Thymus (tissue), 14 donors: ENCODE measurements at places on chromosomes 12 and 14.

GRCh38 chr14:92549859-92550230 is 36.3 kb downstream of the RIN3 start:
- DNase-seq, result no peak

DNA sequence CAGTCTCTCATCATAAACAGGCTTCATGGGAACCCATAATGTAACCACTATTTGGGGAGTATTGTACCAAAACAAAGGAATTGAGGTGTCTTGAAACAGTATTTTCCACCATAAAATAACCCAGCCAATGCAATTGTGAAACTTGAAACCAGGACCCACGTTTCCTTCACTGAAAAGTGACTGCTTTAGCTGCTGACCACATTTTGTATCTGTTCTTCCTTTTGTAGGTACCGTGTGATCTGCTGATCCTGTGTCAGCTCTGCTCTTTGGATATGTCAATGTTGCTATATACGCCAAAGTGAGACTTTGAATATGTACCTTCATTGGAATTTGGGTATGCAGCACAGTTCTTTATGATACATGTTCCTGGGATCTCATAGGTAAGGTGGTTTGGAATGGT is 95.1 kb upstream of the CNTN1 start:
- no peak for DNase-seq

- DNase-seq, result no peak
Measured at GRCh38 chr12:110367181-110367864, 36.2 kb downstream of the ANAPC7 start.

DNA sequence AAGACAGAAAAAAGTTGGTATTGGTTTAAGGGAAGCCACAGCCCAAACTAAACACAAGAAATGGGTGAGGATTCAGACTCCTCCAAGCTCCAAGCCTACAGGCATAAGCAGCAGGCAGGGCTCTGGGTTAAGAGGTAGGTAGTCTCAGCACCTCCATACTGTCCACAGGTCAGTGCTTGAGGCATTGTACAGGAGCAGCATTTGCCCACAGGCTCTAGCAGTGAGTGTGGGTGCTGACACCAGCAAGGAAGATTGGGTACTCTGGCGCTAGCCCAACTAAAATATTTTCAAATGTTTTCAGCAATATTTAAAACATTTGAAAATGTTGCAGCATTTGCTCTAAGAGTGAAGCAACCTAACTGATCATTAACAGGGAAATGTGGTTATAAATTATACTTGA is 33.1 kb downstream of the FERMT2 start:
- no peak for DNase-seq

DNA sequence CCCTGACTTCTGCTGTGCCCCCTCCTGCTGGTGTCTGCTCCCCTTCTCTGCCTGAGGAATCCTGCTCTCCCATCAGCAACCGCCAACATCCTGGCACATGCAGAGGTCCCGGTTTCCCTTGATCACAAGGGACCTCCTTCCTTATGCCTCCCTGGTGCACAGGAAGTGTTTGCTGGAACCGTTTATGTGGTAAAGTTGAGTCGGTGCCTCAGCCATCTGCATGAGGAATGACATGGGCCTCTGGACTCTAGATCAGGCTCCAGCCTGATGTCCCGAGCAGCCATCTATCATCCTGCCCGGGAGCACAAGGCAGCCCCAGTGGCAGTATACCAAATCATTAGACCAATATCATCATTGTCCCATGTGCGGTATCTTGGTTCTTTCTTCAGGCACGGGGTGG is 90.4 kb downstream of the BORCS5 start:
- DNase-seq, result no peak

- no peak for DNase-seq
Measured at GRCh38 chr14:22469538-22470303, 119.3 kb downstream of the DAD1 start.

GRCh38 chr12:112105891-112106290 is 2.7 kb downstream of the NAA25 start:
- DNase-seq, result no peak

DNA sequence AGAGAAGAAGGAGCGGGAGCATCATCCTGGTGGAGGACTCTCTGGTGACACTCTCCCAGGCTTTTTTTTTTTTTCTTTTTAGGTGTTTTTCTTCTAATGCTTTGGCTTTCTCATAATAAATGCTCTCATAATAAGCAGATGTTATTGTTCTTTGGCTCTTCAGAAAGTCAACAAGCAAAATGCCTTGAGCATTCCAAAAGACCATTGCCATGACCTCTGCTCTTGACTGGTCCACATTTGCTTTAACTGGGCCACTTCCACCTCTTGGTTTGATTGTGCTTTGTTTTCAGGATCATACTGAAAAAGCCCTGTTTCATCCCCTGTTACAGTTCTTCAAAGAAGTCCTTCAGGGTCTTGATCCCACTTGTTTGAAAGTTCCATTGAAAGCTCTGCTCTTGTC is 36.9 kb downstream of the CRACR2A start:
- no peak for DNase-seq

GRCh38 chr14:33287189-33287588 is 348.5 kb downstream of the NPAS3 start:
- DNase-seq, result no peak

GRCh38 chr12:38906482-38907200 is 1.2 kb upstream of the CPNE8 start:
- DNase-seq, result peak; percentile 61

GRCh38 chr14:91417120-91417982 is at the start of gene CCDC88C:
CCDC88C (minus strand) TSS chr14:91417820; CDS start chr14:91417690, 130 bp downstream.
- peak; percentile 47 for DNase-seq

DNA sequence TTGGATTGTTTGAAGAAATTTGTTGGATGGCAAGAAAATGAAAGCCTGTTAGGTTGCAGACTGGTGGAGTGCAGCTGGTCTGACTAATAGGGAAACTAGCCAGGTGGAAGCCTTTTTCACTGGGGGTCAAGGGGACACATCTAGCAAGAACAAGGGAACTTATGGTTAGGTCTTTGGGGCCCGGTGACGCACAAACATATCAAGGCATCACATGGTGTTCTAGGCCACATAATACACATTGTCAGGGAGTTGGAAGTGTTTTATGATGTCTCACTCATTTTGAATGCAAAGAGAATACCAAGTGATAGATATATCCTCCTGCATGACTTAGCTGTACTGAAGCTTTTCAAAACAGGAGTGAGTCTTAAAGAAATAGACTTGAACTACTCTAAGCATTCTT is 351.2 kb downstream of the KCNH5 start:
- DNase-seq, result no peak

GRCh38 chr12:20883288-20883687 is 72.8 kb downstream of the SLCO1B3 start:
- no peak for DNase-seq

- DNase-seq, result no peak
Measured at GRCh38 chr12:27177706-27178105, 66.4 kb upstream of the STK38L start.

DNA sequence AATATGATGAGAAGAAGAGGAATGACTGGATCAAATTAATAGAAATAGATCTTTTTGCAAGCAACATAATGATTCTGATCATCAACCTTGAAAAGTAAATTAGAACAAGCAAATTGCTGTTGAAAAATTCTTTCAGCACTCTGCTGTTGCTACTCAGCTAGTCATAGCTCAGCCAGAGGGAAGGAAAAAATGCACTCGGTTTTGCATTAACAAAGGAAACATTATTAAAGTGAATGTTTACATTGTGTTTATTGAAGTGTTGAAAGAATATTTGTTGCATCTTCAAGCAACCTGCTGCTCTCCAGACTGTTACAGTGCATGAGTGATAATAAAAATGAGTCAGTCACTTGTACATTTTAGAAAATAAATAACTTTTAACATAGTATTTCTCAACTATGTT is 26.5 kb downstream of the AP5M1 start:
- DNase-seq, result no peak

DNA sequence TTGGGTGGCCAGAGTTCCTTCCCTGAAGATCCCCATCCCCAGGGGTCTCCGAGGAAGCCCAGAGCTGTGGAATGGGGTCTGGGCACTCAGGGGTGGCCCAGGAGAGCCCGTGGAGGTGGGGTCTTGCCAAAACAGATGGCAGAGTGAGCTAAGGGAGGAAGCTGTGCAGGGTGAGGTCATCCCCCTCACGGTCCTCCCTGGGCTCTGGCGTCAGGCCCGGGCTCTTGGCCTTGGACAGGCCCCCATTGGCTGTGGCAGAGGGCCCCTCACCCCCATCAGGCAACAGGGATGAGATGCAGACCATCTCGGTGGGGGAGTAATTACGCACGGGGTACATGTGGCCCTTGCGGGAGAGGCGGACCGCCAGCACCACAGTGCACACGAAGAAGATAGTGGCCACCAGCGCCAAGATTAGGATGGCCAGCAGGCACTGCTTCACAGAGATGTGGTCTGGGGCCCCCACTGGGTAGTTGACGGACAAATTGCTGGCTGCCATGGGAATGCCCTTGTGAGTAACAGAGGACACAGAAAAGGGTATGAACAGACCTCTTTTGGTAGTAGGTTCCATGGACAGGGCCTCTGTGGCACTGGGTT is 10.7 kb downstream of the SELPLG start:
- DNase-seq, result no peak
